ENCODE measurements at places on chromosomes 12 and 14.

DNA sequence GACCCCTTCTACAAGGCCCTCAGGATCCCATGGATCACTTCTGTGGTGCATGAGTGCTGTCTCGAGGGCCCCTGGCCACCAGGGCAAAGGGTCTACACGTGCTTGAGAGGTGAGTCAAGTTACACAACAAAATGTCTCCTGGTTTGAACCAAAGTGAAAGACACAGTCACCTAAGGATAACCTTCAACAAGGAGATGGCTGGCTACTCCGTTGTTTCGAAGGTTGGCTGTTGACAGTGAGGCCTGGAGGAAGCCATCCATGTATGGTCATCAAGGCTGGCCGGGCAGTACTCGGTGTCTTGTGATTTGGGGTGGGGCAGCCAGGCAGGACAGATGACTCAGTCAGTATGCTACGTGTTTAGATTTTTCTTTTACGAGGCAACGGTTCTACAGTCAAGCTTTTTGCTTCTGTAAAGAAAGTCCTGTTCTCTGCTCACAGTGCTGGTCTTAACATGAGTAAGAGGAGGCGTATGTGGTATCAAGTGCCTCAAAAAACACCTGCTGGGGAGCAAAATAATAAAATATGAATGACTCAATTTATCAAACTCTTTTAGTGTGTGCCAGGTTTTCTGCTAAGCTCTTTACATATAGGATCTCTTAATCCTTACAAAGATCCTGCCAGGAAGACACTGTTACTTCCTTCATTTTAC lies 18.0 kb upstream of the NT5DC3 start:
- no peak for DNase-seq

GRCh38 chr12:16036073-16036472 lies 124.9 kb downstream of the DERA start:
- no peak for DNase-seq

GRCh38 chr12:89492883-89493282 lies 31.7 kb downstream of the GALNT4 start:
- no peak for DNase-seq

GRCh38 chr12:1796515-1797010 lies 23.8 kb upstream of the LRTM2 start:
- DNase-seq: peak; percentile 57

DNA sequence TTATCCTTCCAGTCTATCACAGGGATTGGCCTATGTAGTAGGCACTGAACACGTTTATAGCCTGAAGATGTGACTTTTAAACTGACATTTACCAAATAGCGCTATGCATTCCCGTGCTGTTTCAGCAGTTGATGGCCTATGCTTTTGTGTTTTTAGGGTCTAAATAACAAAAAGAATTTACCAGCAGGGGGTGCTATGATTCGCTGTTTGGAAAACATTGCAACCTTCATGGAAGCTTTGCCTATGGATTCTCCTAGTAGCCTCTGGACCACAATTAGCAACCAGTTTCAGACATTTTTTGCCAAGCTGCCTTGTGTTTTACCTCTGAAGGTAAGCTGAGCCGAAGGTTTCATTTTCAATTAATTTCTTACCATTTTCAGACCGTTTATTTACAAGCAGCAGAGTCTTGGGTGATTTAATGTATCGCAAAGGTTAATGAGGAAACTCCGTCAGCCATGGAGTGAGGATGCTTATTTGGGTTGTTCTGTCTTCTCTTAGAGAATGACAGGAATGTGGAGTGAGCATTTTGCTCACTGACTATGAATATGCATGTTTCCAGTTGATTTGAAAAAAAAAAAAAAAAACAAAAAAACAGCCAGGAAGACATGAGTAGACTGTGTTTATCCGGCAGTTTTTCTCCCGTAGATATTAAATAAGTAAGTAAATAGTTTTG lies 133.1 kb downstream of the PRIMA1 start:
- peak; percentile 44 for DNase-seq

DNA sequence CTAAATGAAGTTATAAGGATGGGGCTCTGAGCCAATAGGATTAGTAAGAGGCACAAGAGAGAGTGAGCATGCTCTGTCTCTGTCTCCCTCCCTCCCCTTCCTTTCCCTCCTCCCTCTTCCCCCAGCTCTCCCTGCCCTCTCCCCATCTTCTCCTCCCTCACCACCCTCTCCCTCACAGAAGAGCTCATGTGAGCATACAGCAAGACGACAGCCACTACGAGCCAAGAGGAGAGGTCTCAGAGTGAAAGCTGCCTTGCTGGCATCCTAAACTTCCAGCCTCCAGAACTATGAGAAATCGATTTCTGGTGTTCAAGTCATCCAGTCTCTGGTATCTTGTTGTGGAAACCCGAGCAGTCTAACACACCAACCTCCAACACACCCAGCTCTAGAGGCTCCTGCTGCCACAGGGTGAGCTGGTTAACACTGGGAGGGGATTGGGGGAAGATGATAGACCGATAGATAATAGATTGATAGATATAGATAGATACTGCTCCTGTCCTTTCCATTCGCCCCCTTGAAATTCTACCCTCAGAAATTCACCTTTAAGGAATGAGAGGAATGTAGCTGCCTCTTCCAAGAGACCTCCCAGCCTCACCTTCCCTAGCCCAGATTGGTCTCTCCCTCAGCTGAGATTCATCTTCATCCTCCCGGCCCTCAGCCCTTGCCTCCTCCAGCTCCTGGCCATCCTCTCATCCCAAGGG lies 25.8 kb upstream of the ACTN1 start:
- no peak for DNase-seq

DNA sequence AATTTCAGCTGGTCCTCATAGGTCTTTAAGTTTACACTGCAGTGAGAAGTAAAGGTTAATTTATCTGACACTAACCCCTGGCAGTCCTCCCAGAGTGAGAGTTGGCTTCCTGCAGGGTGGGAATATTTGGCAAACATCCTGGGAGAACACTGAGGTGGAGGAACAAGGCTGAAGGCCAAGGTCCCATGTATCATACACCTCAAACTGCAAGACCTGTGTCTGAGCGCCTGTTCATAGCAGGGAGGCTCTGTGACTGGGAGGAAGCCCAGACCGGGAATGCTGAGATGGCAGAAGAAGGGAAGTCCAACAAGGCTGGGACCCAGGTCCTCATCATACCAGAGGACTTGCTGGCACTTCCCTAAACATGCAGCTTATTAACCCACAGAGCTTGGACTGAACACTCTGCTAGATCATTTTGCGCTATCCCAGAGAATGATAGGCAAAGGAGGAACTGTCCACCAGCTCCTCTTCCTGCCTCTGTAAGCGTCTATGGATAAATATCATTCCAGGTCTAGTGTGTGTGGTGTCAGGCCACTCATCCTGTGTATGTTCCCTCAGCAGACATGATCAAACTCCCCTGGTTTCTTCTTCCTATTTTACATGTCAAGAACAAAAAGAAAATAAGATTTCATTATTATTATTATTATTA lies 199.6 kb upstream of the CNOT2 start:
- no peak for DNase-seq

- DNase-seq: no peak
Measured at GRCh38 chr12:94162108-94162507, 13.7 kb downstream of the PLXNC1 start.

DNA sequence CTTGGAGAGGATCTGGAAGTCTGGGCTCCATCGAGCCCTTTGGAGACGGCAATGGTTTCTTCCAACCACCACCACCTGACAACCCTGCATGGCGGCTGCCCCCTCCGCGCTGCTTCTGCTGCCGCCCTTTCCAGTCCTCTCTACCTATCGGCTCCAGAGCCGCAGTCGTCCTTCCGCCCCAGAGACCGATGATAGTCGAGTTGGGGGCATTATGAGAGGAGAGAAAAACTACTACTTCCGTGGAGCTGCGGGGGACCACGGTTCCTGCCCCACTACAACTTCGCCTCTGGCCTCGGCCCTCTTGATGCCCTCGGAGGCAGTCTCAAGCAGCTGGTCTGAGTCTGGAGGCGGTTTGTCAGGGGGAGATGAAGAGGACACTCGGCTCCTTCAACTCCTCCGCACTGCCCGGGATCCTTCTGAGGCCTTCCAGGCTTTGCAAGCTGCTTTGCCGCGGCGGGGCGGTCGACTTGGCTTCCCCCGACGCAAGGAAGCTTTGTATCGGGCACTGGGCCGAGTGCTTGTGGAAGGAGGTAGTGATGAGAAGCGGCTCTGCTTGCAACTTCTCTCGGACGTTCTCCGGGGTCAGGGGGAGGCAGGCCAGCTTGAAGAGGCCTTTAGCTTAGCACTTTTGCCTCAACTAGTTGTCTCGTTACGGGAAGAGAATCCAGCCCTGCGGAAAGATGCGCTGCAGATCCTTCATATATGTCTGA lies 499 bp downstream of the TOGARAM1 start:
- peak; percentile 38 for DNase-seq

GRCh38 chr14:22460461-22461195 lies 128.4 kb downstream of the DAD1 start:
- no peak for DNase-seq

GRCh38 chr14:35229084-35229791 lies 62.9 kb upstream of the PSMA6 start:
- peak; percentile 36 for DNase-seq

GRCh38 chr14:104119119-104119487 lies 19.3 kb upstream of the KIF26A start:
- no peak for DNase-seq

GRCh38 chr12:25241167-25242020 lies 9.3 kb downstream of the KRAS start:
- DNase-seq: peak; percentile 57

DNA sequence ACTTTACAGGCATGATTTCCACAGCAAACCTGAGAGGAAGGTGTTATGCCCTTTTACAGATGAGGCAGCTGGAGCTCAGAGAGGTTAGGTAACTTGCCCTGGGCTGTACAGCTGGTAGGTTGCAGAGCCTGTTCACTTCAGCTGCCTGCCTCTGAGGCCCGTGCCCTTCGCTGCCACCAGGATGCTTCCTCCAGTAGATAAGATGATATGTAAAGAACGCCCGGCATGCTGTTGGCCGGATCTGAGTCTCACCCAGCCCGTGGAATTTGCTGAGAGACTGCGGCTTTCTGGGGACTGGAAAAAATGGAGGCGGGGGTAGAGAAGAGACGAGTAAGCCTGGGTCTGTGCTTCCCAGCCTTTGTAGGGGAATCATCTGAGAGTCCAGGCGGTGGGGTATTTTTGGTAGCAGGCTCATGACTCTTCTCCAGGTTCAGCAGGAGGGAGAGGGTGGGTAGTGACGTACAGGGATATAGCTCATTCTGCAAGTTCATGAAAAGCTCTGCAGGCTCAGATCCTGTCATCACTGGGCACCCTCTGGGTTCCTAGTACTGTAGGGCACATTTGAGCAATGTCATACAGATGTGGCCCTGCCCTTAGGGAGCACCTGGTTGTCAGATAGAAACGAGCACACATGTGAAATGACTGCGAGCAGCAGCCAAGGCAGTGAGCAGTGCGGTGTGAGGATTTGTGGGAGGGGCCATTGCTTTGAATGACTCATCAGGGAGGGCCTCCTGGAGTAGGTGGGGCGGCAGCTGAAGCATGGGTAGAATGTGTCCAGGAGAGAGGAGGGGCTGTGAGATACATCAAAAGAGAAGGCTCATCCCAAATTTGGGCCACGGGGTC lies 159.4 kb downstream of the TSPAN9 start:
- peak; percentile 57 for DNase-seq

- DNase-seq: no peak
Measured at GRCh38 chr14:78982551-78982950, 812.4 kb downstream of the NRXN3 start.

GRCh38 chr14:49961270-49962222 lies 68.7 kb downstream of the ARF6 start:
- DNase-seq: no peak

DNA sequence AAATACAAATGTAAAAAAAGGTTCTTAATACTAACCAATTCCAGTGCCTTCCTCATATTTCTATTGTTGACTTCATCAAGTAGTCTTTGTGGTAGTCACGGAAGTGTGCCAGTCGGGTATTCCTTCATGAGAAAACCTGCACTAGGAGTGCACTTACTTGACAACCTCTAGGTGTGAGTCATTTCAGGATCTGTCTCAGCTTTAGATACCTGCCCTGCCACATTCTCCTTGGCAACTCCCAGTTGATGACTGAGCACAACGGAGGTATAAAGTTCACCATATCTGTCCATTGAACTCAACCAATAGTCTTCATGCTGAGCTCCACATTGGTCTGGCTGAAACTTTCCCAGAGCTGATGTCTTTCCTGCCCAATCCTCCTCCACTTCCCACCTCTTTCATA lies 215.7 kb downstream of the SYT10 start:
- DNase-seq: no peak

- no peak for DNase-seq
Measured at GRCh38 chr14:74988131-74988530, 14.6 kb upstream of the EIF2B2 start.

DNA sequence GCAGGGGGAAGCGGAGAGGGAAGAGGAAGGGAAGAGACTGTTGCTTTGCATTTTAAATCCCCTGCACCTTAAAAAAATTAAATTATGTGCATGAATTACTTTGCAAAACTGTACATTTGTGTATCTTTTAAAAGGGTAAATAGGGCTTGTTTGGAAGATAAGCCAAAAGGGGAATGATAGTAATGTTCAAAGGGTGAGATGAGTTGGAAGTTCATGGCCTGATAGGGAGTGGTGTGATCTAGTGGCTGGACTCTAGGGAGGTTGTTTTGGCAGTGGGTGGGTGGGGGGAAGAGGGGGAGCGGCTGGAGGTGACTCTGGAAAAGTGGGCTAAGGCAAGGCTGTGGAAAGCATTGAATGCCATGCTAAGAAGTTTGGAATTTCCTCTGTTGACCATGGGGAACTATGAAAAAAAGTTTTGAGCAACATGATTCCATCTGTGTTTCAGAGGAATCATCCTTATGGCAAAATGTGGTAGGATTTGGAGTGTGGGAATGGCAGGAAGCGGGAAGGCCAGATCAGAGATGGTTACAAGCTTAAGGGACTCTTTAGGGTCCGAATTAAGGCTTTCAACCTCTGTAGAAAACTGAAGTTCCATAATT lies 25.5 kb upstream of the EMP1 start:
- no peak for DNase-seq

GRCh38 chr12:109513051-109513450 lies 35.6 kb downstream of the UBE3B start:
- no peak for DNase-seq

DNA sequence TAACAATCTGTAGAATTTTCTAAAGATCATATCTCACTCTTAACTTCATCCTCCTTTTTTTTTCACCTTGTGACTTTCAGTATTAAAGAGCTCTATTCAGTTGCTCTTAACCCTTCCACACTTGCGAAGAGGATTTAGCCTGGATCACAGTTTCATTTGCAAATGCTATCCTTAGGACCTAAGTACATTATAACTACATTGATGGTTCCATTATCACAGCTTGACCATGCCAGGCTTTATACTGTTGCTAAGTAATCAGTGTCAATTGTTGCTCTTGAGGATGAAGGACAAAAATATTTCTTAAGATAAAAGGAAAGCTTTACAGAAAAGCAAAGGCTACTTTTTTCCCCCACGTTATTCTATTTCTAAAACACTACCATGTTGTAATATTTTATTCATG lies 122.2 kb downstream of the PDZRN4 start:
- no peak for DNase-seq
